ENCODE measurements at places on chromosomes 4 and X.
A peak's percentile ranks its signal among the peaks of the same experiment; 100 is the strongest.

- no peak for DNase-seq
Measured at GRCh38 chr4:159292137-159292896, 189.4 kb downstream of the RAPGEF2 start.

- DNase-seq = peak; percentile 17
Measured at GRCh38 chr4:101853691-101854090, 63.2 kb downstream of the BANK1 start.

GRCh38 chr4:21092531-21092930 is 392.3 kb downstream of the PACRGL start:
- DNase-seq = no peak

- peak; percentile 41 for DNase-seq
Measured at GRCh38 chrX:150363561-150364346, 637 bp downstream of the MAMLD1 start.

- DNase-seq = peak; percentile 40
Measured at GRCh38 chrX:153765138-153766079, 1.4 kb downstream of the PLXNB3 start.

GRCh38 chr4:10664408-10664807 is 20.2 kb downstream of the CLNK start:
- peak; percentile 52 for DNase-seq

- no peak for DNase-seq
Measured at GRCh38 chrX:4851534-4851933, 1138.1 kb upstream of the PRKX start.

DNA sequence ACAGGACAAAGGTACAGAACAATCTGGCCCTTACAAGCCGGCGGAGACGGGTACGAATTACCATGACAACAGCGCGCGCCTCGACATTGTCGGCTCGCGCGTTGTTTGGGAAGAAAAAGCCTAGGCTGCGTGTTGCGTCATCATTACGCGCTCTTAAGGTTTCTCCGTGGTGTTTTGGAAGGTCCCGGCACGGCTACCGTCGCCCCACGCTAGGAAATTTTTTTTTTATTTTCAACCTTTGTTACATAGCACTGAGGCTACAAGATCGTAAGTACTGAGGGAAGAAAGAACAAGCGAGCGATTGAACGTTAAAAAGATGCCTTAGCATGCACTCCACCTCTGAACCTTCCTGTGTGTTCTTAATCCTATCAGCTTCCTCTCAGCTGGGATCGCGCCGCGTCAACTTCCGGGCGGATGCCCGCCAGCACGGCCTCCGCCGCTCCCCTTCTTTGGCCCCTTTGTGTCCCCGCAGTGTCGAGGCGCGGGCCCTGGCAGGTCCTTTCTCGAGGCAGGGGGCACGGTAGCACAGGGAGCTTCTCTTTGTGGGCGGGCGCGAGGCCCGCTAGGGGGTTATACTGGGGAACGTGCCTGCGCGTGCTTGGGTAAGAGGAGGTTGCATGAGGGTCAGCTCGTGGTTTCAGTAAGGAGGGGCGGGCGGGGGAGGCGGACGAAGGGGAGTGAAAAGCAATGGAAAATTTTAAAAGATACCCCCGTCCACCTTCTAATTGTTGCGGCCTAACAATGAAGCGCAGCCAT is at the start of gene SMARCAD1:
Gene SMARCAD1 (plus strand): TSS at position 397 of the 756 bp plus-strand sequence. CDS start 530 bp downstream, outside the sequence.
- DNase-seq = peak; percentile 88

Data from AG08396 (cell line).